ENCODE measurements at places on chromosomes 5 and 9.

DNA sequence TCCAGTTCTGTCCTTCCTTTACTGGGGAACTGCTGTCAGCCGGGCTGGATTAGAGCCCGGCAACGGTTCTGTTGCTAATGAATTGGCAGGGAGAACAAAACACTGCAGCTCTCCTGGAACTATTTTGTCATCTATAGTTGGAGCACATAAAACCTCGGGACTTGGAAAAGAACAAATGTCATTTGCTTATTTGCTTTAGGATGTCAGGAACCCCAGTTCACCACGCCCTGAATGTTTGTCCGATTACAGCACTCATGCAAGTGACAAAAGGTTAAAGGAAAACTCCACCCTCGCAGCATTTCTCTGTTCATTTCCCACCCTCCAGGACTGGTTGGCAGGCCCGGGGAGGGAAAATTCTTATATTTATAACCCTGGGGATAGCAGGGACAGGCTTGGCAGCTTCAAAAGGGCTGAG is 66.4 kb upstream of the PLPP1 start:
- no peak for DNase-seq

DNA sequence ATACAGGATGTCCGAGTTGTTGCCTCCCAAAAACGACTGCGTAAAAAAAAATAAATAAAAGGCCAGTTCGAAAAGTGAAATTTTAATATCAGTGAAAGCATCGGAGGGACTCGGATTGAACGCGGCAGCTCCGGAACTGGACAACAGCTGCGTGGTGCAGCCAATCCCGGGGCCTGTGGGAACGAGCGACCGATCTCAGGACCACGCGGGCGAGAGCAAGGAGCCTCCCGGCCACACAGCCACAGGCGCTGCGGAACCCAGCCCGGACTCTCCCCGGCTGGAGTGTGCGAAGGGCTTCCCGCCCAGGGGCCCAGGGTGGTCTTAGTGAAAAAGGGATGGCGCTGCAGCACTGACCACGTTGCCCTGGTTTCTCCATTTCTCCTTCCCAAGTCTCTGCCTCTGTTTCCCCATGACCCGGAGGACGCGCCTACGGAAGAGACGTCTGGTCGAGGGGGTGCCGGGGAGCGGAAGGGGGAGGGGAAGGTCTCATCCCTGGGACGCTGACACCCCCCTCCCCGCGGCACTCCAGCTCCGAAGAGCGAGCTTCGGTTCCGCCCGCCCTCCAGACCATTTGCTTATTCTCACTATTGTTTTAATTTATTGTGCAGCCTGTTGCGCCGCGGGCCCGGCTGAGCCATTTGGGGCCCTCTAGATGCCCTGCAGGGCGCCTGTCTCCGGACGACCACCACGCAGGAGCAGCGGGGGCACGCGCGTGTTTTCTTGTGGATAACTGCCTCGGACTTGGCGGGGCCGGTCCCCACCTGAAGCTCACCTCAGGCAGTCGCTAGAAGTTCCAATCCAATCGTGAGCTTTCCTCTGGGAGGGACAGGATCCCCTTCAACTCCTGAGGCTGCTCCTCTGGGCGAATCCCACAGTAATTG is 303.0 kb downstream of the PARP8 start:
- no peak for DNase-seq

DNA sequence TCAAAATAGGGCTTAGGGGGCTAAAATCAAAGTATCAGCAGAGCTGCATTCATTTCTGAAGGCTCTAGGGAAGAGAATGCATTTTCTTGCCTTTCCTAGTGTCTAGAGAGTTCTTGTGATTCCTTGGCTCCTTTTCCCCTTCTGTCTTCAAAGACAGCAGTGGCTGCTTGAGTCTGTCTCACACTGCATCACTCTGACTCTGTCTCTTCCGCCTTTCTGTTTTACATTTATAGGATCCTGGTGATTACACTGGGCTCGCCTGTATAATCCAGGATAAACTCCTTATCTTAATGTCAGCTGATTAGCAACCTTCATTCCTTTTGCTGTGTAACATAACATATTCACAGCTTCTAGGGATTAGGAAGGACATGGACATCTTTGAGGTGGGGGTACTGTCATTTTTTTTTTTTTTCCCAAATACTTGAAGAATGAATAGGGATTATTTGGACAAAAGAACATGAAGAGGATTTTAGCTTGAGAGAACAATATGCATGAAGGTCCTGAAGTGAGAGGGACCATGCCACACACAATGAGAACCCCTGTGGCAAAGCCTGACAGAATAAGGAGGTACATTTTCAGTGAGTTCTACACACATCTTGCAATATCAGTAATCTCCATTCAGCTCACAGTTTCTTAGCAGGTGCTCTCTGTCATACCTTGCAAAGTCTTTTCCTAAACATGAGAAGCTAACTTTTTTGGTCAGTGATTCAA is 267.6 kb downstream of the FAM170A start:
- DNase-seq, result no peak

GRCh38 chr9:7944572-7944971 is 145.0 kb upstream of the DMAC1 start:
- DNase-seq, result no peak

DNA sequence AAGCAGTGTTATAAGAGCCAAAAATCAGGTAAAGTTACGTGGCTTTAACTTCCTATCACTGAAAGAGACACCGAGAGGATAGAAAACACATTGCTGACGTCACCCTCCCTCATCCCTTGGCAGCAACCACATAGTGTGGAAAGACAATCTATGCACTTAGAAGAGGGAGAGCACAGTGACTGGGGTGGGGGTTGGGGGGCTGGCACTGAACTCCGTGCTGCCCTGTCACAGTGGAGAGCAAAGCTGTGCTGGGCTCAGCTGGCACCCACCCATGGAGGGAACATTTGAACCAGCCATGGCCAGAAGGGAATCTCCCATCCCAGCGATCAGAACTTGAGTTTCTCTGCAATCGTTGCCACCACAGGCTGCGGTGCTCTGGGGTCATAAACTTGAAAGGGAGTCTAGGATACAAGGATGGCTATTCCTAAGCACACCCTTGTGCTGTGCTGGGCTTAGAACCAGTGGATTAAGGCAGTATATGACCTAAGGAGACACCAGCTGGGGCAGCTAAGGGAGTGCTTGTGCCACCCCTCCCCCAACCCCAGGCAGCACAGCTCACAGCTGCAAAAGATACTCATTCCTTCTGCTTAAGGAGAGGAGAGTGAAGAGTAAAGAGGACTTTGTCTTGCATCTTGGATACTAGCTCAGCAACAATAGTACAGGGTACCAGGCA is 73.4 kb downstream of the KIAA0825 start:
- no peak for DNase-seq

- no peak for DNase-seq
Measured at GRCh38 chr9:36382484-36382883, 17.6 kb downstream of the RNF38 start.

- no peak for DNase-seq
Measured at GRCh38 chr5:60463179-60463868, 236.6 kb downstream of the DEPDC1B start.

- no peak for DNase-seq
Measured at GRCh38 chr9:117232281-117232680, 182.6 kb downstream of the ASTN2 start.

DNA sequence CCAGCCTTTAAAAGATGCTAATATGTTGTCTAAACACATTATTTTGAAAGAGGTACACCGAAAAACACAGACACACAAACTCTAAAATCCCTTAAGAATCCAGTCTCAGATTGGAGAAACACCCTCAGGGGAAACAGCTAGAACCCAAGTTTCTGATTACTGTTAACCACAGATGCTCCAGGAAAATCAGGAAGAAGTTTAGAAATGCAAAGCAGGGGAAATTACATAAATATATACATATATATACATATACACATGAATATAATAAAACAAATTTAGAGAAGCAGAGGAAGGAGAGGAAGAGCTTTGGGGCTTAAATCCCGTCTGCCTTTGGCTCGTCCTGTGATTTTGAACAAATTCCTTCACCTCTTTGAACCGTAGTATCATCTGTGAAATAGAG is 73.2 kb upstream of the KLF4 start:
- no peak for DNase-seq

- no peak for DNase-seq
Measured at GRCh38 chr5:96671441-96671840, 9.3 kb downstream of the CAST start.

DNA sequence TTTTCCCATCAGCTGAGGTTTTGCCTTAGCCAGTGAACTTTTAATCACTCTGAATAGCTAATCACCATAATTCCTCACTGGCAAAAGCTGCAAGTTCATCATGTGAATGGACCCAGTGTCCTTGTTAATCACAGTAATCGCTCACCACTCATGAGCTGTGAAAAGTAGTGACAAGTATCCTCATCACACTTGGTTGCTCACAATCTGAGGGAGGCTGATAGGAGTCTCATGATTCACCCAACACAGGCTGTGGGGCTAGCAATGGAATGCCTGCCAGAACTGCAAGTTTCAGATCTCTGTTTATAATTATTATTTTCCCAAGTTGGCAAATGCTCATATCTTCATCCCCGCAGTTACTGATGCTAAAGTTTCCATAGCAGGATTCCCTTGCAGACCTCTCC is 467.2 kb downstream of the KIF4B start:
- no peak for DNase-seq

GRCh38 chr9:88722753-88723152 is 187.8 kb downstream of the NXNL2 start:
- DNase-seq, result no peak

- no peak for DNase-seq
Measured at GRCh38 chr9:91342575-91342974, 19.1 kb downstream of the AUH start.

DNA sequence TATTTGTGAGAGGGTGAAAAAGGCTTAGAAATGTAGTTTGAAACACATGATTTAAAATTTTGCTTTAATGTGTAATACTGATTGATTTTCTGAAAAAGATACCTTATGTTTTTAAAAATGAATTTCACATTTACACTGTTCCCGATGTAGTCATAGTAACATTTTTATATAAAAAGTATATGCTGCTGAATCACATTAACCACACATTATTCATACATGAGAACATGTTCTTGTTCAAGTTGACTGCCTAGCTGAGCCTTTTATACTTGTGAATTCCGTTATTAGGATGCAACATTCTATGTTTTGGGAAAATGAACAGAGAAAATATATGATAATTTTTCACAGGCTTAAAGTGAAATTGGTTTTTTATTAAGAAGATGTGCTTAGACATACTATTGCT is 461.1 kb upstream of the NUDT12 start:
- DNase-seq, result no peak

- no peak for DNase-seq
Measured at GRCh38 chr5:85500869-85501268, 1116.2 kb upstream of the EDIL3 start.

GRCh38 chr5:37847978-37848425 is 8.2 kb upstream of the GDNF start:
- DNase-seq, result no peak

DNA sequence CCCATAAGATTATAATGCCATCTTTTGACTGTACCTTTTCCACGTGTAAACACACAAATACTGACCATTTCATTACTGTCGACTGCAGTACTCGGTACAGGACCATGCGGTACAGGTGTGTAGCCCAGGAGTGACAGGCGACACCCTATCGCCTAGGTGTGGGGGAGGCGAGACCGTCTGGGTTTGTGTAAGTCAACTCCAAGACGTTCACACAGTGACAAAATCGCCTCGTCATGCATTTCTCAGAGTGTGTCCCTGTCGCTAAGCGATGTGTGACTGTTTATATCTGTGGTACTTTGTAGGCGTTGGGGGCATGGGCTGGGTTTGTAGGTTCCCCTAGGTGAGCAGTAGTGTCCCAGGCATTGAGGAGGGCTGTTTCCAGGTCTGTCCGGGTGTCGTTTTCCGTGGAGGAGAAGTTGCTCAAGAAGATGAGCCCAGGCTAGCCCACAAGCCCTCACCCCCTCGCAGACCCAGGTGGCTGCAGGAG is 20.3 kb downstream of the NEK6 start:
- no peak for DNase-seq

DNA sequence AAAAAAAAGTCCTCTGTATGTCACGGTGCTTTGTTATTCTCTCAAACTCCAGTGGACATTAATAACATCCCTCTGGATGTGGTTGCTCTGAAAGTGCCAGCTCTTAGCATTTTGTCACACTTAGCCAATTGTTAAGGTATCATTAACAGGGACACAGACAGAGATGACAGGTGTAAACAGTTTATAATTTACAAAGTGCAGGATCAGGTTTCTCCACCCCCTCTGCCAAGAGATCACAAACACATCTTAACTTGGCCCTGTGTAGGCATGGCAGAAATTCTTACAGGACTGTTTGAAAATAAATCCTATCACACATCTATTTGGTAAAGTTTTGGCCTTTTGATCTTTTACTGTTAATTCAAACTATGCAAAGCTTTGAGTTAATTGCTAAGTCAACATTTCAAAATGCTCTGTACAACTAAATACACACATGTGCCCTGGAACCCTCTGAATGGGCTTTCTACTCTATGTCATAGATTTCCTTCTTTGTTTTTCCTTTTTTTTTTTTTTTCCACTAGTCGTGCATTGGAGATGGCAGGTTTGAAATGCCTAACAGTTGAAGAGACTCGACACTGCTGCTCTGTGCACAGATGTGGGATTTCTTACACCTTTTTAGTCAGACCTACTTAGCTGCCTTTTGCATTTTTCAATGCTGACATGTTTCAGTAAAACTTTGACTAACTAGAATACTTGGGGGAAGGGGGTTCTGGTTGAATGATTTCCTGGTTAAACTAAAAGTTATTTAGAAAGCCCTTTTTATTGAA is 41.7 kb downstream of the SEMA6A start:
- no peak for DNase-seq

DNA sequence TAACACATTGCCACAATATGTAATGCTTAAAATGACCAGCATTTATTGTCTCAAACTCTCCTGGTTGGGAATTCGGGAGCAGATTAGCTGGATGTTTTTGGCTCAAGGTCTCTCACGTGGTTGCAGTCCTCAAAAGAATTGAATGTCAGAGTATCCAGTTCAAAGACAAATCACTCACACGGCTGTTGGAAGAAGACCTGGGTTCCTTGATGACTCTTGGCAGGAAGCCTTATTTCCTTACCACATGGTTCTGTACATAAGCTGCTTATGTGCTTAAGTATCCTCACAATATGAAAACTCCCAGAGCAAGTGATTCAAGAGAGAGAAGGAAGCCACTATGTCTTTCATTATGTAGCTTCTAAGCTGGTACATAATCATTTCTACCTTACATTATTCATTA is 230.3 kb upstream of the PTPRD start:
- no peak for DNase-seq

- DNase-seq, result no peak
Measured at GRCh38 chr9:114321759-114322158, 1.1 kb upstream of the ORM1 start.

DNA sequence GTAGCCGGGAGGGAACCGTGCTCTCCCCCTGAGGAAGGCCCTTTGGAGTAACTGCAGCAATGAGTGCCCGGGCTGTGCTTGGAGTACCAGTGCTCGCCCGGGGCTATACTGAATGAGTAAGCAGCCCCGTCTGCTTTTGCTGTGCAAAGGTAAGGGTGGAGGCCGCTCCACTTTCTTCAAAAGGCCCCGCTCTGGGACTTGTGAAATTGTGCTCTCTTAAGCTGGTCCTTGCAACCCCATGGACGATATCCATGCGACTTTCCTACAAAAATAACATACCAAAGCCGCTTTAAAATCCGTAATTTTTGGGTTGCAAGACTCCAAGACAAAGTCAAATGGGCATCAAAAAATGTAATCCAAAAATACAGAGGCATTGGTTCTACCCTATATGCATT is 578 bp upstream of the TNFAIP8 start:
- DNase-seq, result peak; percentile 29
